ENCODE measurements at places on chromosomes 11 and 22.
A peak's percentile ranks its signal among the peaks of the same experiment; 100 is the strongest.

DNA sequence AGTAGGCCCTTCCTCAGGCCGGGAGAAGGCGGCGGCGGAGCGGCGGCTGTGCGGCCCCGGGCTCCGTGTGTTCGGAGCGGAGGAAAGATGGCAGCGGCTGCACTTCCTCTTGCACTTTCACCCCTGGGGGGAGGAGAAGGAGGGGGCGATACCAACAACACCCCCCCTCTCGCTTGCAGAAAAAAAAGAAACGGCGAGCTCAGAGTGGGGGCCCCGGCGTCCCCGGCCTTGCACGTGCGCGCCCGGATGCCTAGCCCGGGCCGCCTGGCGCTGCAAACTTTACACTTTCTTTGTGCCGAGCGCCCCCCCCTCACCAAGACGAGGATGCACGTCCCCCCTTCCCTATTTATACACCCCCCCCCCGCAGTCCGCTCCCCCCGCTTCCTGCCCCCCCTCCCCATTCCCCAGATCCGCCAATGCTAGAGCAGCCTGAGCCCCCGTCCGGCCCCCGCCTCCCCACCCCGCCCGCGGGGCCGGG, at the start of gene PATZ1:
PATZ1 (minus strand) TSS at position 92 of the 478 bp plus-strand sequence. CDS start 744 bp downstream, outside the sequence.
- peak; percentile 87 for DNase-seq

GRCh38 chr11:35798983-35799382, 136.4 kb downstream of the TRIM44 start:
- DNase-seq = no peak

GRCh38 chr11:60879104-60879503, 11.8 kb downstream of the ZP1 start:
- DNase-seq = no peak

DNA sequence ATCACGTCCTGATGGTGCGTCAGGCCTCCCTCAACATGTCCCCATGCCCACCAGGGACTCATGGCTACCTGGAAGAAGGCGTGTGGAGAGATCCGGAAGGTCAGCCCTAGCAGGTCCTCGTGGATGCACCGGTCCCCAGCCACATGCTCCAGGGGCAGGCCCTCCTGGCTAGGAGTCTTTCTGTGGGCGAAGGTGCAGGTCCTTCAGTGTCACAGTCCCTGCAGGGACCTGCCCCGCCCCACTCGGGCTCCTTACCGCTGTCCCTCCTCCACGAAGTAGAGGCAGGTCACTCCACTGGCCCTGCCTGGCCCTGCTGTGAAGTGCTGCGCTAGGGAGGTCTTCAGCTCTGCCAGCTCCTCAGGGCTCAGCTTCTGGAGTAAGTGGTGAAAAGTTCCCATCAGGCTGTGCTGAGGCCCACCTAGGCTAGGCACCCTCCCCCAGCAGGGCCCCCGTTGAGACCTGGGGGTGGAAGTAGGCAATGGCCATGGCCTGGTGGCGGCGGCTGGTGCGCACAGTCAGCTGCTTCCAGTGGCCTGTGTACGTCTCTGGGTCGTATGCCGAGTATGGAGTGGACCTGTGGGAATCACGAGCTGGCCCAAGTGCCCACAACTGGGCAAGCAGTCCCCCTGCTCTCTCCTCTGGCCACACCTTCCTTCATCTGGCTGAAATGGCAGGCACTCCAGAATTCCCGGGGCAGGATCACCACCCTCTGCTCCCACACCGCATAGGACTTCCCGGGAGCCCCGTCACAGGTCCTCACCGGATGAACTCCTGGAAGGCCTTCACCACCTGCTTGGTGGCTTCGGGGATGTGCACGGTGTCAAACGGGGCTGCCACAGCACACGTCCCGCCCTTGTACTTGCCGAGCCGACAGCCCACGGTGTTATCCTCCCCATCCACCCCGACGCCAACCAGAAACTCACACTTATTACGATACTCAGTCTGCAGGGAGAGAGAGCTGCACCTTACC, 1.1 kb upstream of the RANBP1 start:
- DNase-seq = no peak

- DNase-seq = no peak
Measured at GRCh38 chr11:121236115-121237001, 56.2 kb upstream of the SC5D start.

GRCh38 chr11:123450623-123451022, 20.6 kb downstream of the GRAMD1B start:
- no peak for DNase-seq

- DNase-seq = no peak
Measured at GRCh38 chr11:32032478-32032877, 58.4 kb upstream of the RCN1 start.

DNA sequence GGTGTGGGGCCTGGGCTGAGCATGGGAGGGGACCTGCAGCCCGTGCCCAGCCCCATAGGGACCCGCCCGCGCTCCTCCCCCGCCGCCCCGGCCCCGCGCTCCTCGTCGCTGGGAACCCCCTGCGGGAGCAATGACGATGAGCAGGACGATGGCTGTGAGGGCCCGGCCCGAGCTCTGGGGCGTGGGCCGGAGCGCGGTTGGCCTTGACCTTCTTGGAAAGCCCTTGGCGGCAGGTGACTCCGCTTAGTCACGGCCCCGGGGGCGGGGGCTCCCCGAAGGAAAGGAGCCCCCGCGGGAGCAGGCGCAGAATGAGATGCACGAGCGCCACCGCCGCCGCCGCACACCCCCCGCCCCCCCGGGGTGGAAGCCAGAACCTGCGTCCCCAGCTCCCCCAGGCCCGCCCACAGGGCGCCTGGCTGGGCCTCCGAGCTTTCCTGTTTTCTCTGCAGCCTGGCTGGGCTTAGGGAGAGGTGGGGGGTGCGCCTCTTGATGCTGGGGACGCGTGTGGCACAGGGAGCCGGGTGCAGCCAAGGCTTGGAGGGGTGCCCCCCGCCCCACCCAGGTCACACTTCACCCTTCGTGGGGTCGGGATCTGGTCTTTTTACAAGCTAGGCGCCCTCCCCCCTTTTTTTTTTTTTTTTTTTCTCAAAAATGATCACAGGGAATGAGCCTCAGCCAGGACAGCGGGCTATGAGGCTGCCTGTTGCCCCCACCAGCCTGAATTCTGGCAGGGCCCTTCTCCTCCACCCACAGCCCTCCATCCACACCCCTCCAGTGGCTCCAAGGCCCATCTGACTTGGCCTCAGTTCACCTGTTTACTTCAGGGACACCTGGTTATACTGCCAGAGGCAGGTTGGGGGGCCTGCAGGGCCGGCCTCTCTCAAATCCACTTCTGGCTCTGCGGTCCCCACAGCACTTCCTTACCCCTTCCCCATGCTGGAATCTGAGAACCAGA, 17.9 kb downstream of the CRELD2 start:
- peak; percentile 93 for DNase-seq

DNA sequence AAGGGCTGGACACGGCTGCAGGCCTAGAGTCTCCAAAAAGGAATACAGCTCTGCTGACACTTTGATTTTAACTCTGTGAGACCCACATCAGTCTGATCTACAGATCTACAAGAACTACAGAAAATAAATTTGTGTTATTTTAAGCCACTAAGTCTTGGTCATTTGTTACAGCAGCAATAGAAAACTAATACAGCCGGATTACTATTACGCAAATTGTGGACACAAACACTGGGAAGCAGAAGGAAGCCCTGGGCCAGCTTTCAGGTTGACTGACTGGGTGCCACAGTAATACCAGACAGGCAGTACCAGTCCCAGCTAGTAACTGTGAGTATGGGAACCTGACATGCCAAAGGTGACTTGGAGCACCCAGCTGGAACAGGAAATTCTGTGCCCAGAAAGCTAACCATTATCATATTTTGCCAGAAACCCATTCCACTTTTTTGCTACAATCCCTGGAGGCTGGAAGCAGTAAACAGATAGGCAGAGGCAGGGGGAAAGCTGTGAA, 13.4 kb downstream of the SLC25A17 start:
- DNase-seq = no peak

DNA sequence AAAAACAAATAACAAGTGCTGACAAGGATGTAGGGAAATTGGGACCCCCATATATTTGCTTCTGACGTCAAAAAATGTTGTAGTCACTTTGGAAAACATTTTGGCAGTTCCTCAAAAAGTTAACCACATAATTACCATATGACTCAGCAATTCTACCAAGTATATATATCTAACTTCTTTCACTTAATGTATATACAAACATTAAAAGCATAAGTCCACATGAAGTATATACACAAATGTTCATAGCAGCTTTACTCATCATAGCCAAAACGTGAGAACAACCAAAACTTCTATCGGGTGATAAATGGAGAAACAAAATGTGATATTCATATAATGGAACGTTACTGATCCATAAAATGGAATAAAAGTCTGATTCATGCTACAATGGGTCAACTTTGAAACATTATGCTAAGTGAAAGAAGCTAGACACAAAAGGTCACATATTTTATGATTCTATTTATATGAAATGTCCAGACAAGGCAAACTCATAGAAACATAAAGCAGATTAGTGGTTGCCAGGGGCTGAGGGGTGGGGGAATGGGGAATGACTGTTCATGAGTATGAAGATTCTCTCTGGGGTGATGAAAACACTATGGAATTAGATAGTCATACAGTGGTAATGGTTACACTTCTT, 48.7 kb upstream of the TEAD1 start:
- DNase-seq = no peak

- no peak for DNase-seq
Measured at GRCh38 chr11:67503119-67504004, 1.8 kb downstream of the PITPNM1 start.

GRCh38 chr11:123122852-123123251, 60.9 kb upstream of the HSPA8 start:
- no peak for DNase-seq

GRCh38 chr11:114314096-114314495, 17.9 kb downstream of the NNMT start:
- no peak for DNase-seq

- peak; percentile 52 for DNase-seq
Measured at GRCh38 chr22:31969789-31970489, 25.6 kb downstream of the YWHAH start.

DNA sequence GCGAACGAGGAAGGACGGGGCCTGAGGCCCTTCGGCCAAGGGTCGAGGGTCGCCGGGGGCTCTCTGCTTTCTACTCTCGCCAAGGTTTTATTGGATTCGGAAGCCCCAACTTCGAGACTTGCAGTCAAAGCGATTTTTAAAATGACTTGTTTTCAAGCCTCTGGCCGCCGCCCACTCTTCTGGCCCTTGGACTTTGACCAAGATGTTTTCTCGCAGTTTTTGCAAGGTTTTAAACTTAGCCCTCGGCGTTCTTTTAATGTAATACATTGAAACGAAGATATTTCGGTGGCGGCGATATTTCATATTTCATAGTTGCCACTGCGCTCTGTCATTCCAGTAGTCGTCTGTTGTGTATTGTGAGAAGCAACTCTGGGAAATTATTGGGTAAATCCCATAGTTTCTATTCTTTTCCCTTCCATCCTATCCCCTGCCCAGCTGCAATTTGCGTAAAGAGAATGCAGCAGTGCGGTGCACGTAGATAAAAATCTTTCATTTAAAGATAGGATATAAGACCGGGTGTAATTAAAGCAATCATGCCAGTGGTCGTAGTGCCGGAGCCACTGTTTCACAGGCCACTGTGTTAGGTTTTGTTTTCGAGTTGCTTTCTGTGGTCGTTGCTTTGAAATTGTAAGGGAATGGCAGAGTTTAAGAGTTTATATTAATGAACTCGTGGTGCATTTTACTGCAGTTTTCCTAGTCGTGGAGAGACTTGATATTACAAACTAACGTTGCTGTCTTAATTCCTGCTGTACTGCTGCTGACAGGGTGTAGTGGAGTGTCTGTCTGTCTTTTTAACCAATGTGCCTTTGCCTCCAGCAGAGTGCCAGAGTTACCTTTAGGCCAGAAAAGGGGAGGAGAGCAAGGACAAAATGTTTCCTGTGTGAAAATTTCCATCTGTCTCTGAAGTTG, 702 bp downstream of the BIRC2 start:
- peak; percentile 12 for DNase-seq

- DNase-seq = no peak
Measured at GRCh38 chr11:77093987-77094840, 8.4 kb upstream of the OMP start.

DNA sequence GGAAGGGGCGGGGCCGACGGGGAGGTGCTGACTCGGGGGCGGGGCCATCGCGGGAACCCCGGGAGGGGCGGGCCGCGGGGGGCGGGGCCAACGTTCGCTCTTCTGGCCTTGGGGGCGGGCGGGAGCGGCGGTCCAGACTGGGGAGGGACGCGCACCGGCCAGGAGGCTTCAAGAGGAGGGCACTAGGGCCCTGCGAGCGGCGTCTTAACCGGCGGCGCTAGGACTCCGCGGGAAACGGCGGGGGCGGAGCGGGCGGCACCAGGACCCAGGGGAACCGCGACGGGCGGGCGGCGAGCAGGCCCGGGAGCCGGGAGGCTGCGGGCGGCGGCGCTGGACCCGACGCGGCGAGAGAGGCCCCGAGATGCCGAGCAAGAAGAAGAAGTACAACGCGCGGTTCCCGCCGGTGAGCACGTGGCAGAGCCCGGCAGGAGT, at the start of gene DRAP1:
DRAP1 (plus strand) TSS at position 286 of the 432 bp plus-strand sequence; CDS start at position 362, 76 bp downstream.
- peak; percentile 97 for DNase-seq

GRCh38 chr11:131889146-131889577, 518.7 kb downstream of the NTM start:
- no peak for DNase-seq

DNA sequence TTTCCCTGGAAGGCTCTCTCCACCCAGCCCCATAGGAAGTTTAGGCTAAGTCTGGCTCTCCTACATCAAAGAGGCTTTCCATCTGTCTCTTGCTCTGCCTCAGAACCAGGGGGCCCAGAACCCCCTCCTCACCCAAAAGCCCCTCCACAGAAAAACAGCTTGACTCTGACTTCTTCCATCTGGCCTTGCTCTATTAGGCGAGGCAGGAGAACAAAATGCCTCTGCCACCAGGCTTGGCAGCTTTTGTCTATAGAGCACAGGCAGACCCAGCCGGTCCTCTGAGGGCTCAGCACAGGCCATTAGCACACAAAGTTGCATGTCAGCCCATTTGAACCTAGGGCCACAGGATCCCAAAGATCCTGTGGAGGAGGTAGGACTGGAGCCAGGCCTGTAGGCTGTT, 75.7 kb upstream of the SUSD2 start:
- DNase-seq = no peak

DNA sequence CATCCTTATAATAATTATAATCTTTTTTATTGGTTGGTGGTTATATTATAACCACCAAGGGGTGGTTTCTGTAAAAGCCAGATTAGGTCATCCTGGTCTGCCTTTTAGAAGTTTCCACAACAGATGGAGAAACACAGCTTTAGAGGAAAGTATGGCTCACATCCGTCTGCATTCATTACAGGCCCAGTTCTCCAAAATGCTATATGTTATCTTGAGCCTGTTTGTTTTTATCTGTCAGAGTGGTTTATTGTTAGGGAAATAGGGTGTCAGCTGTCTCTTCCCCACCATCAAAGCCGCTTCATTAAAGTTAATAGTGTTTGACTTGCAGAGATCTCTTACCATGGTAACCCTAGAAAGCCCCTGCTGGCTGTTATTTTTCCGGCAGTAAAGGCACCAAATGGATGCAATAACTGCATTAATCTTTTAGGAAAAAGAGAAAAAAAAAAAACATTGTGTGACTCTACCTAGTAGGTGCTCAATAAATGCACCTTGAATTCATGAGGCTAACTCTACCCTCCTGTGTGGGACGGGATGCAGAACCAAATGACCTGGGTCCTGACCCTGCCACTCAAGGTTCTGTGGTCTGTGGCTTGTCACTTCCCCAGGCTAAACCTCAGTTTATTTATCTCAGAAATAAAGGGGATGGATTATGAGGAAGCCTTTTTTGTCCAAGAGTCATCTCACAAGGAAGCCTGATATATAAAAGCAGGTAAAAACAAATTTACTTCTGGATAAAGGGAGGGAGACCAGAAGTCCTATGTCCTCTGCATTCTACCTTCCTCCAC, 118.3 kb downstream of the WT1 start:
- DNase-seq = no peak

GRCh38 chr11:70720281-70720680, 322.0 kb downstream of the CTTN start:
- DNase-seq = no peak

- no peak for DNase-seq
Measured at GRCh38 chr22:22884888-22885840, 2.5 kb upstream of the IGLL5 start.
